Sigmoid colon (tissue), 7 donors: ENCODE measurements at places on chromosomes 12 and 14.

DNA sequence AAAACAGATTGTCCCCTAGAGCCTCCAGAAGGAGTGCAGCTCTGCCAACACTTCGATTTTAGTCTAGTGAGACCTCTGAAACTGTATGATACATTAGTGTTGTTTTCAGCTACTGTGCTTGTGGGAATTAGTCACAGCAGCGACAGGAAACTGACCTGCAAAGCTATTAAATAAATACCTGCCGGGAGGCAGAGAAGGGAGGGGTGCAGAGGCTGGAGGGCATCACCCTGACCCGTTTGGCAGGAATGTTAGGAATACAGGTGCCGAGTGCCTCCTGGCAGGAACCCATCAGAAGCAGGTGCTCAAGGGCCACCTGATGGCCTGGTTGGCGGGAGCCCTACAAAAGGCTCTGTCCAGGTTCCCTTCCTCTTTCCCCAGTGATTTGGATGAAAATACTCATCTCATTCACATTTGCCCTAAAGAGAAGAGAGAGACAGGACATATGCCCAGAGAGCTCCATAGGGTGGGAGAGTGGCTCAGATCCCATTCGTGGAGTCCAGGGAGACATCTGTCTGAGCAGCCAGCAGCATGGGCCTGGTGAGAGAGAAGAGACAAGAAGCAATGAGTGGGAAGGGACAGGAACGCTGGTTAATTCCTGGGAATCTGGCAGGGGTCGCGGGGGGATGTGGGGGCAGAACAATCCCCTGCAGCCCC, 44.6 kb downstream of the C14orf132 start:
- peak; percentile 29 for DNase-seq

GRCh38 chr14:77467801-77468200, 9.9 kb downstream of the AHSA1 start:
- DNase-seq = no peak

GRCh38 chr14:90599748-90600507, 203.1 kb downstream of the CALM1 start:
- DNase-seq = peak; percentile 53

DNA sequence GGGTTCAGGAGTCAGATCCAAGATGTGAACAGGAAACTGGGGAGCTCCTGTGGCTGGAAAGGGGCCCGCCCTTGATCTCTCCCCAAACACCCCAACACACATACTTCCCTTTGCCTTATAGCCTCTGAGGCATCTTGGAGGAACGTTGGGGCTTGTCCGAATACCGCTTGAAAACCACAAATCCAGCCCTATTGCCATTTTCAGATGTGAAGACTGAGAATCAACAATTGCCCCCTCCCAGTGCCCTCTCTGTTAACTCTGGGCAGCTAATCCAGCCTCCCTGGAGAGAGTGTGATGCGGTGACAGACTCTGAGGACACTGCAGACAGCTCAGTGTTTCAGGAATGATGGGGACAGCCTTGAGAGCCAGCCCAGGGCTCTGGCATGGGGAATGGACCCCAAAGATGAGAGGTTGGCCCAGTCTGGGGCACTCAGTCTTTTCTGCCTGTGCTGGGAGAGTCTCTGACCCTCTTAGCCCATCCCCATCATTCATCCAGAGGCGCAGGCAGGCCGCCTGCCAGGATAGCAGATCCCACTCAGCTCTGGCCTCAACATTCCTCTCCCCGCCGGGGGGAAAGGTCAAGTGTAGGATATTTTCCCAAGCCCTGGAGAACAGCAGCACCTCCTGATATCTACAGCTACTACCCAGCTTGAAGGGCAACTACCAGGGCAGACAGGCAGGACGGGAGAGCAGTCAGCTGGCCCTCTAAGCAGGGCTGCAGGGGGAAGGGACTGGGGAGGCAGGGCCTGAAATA, 24.6 kb upstream of the LTBP2 start:
- DNase-seq = no peak

GRCh38 chr14:77144412-77145115, 3.0 kb upstream of the ZDHHC22 start:
- peak; percentile 12 for DNase-seq

DNA sequence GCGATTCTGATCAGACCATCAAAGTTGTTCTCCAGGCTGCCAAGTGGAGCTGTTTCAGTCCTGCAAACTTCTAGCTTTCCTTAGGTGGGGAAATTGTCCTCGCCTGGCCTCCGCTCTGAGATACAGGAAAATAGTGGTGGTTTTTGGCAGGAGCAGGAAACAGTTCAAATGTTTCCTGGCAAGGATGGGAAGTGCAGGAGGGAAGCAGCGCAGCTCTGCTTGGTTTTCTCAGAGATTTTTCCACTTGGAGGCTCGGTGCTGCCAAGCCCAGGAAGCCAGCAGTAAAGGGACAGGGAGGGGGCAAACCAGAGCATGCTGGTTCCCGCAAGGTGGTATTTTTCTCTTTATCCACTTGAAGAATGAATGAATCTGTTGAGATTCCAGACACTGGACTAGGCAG, 17.0 kb downstream of the TMEM63C start:
- no peak for DNase-seq

- DNase-seq = no peak
Observed at GRCh38 chr12:7581625-7582024, 78.0 kb upstream of the CD163 start.

- DNase-seq = no peak
Observed at GRCh38 chr12:42935756-42936155, 346.2 kb upstream of the PRICKLE1 start.

- no peak for DNase-seq
Observed at GRCh38 chr12:21934173-21934572, 7.1 kb downstream of the ABCC9 start.

- DNase-seq = no peak
Observed at GRCh38 chr14:88143810-88144209, 138.9 kb downstream of the GPR65 start.

DNA sequence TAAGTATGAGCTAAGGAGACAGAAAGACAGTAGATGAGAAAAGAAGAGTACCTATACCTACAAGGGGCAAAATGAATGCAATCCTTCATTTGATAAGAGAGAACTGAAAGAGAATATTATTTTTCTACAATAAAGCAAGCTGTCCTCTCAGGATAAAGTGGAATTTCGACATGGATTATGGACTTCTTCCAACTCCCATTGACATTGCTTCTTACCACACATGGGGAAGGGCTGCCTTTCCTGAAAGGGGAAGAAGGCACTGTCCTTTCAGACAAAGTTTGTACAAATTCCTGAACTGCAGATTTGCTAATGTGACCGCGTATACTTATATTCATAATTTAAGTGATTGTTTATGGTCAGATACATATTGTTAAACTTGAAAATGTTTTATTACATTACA, 4.3 kb upstream of the HEBP1 start:
- no peak for DNase-seq

- DNase-seq = no peak
Observed at GRCh38 chr12:49023812-49024211, 5.2 kb upstream of the PRKAG1 start.

DNA sequence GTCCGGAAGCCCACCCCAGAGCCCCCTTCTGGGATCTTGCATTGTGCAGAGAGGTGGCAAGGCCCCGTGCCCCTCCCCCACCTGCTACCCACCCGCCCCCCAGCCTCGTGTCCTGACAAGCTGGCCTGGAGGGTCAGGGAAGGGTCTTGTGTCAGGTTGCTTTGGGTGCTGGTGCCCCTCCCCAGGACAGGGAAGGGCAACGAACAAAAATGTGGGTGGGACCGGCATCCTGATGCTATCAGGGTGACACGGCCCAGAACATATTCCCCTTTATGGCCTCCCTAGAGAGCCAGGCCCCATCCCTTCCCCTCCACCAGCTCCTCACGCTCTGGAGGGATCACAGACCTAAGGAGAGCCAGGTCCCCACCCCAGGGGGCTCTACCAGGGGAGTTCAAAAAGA, 38.7 kb upstream of the TMEM179 start:
- DNase-seq = no peak

DNA sequence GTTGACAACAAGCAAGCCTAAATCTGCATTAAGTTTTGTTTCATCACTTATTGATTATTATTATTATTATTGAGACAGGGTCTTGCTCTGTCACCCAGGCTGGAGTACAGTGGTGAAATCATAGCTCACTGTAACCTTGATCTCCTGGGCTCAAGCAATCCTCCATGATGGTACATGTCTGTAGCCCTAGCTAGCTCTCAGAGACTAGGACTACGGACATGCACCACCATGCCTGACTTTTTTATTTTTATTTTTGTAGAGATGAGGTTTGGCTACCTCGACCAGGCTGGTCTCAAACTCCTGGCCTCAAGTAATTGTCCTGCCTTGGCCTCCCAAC, 35.7 kb upstream of the STK38L start:
- DNase-seq = no peak

DNA sequence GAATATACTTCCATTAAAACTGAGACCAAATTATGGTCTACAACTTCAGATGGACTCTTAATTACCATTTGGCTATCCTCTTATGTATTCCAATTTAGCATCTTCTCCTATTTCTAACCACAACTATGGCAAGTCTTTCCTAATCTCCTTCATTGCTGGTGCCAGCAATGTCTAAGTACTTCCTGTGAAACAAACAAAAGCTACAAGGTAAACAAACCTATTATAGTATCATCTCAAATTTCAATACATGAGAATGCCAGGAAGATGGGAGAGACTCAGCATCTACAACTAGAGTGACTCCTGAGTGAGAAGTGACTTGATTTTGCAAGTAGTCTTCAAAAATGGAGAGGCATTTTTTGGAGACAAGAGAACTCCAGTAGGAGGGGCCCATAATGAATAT, 202.9 kb upstream of the ATXN7L3B start:
- DNase-seq = no peak

GRCh38 chr12:104734541-104735095, 223.5 kb downstream of the SLC41A2 start:
- DNase-seq = no peak

DNA sequence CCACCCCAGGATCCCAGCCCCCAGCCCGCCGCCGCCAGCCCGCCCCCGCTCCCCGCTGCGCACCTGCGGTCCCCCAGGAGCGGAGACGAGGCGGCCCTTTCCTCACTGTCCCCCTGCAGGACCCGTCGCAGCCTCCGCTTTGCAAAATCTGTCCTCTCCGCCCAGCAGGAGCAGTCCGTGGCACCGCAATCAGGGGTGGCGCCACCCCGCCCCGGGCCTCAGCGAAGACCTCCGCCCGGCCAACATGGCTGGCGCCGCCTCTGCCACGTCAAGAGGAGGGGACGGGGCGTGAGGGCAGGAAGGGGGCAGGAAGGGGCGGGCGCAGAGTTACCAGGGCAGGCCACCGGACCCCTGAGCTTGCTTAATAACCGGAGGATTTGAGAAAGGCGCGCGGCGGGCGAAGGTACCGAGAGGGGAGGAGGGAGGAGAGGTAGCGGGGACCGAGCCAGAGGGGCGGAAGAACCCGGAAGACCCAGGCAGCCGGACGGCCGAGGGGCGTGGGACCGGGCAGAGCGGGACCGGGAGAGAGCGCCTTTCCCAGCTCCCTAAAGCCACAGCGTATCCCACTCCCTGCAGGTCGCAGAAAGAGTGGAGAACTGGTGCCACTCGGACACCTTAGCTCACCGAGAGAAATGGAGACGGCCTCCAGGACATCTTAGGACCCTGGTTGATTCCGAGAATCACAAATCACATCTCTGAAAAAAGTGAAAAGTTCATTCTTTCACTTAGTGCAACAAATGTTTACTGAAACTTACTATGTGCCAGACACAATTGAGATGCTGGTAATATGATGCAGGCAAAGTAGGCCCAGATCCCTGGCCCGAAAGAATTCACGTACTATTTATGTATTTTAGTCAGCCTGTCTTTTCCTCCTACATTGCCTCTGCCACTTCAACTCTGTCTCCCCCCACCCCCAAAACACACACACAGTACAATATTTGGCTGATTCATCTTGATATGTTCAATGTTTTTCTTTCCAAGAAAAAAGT, at the start of gene SEC23A:
TSS of gene SEC23A (minus strand) at position 267 of the 989 bp plus-strand sequence. CDS start 7,117 bp downstream, outside the sequence.
- peak; percentile 95 for DNase-seq

DNA sequence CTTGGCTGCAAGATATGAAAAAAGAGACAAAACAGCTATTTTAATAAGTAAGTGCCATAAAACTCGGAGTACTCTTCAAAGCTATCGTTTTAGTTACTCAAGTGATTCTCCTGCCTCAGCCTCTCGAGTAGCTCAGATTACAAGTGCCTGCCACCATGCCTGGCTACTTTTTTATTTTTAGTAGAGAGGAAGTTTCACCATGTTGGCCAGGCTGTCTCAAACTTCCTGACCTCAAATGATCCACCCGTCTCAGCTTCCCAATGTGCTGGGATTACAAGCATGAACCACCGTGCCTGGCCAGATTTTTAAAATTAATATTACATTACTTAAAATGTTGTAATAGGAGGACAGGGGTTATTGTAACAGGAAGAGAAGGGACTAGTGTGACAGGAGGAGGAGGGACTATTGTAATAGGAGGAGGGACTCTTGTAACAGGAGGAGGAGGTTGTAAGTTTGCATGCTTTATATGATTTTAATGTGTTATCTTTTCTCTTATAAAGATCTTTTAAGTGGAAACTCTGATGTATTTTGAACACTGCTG, 61.3 kb downstream of the KITLG start:
- no peak for DNase-seq

DNA sequence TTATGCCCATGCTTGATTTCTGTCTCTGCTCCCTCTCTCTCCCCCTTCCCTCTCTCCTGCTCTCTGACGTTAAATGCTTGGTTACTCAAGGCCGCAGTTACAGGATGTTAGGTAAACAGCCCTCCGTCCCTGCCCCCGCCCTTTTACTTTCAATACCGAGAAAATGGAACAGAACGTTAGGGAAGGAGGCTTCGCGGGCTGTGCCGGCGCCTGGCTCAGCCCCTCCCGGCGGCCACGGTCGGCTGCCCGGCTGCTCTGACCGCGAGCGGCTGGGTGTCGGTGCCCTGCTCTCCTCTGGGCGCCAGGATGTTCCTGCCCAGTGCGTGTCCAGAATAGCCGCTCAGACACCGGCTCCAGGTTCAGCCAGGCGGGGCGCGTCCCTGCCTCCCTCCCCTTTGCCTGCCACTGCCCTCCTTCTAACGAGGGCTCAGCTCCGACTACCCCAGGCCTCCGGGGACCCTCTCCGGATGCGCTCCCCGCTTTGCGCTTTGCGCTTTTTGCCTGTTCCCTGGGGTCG, 166.1 kb downstream of the ADCK1 start:
- no peak for DNase-seq

- DNase-seq = no peak
Observed at GRCh38 chr12:6161124-6161882, 36.8 kb upstream of the VWF start.

DNA sequence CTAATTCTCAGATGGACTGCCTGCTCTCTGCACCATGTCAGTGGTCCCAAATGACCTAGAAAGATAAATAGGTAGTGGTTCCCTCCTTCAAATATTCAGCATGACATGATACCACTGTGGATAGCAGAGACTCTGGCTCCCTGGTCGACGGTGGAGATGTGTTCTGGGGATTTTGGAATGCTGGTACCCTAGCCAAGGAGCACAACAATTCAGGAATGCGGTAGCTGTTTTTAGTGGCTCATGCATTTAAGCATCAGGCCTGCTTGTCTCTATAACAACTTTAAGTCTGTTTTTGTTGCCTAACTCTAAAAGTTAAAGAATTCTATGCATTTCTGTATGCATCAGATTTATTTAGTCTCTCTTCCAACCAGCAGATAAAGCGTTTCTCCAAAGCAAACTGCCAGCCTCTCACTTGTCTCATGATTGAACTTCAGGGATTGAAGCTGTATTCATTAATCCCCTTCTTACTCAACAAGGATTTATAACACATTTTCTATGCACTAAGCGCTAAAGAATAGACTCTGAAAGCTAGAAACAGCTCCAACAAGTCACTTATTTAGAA, 164.9 kb upstream of the BMP4 start:
- no peak for DNase-seq
